Left lobe of liver (tissue), 2 donors: ENCODE measurements at places on chromosomes 12 and 14.

DNA sequence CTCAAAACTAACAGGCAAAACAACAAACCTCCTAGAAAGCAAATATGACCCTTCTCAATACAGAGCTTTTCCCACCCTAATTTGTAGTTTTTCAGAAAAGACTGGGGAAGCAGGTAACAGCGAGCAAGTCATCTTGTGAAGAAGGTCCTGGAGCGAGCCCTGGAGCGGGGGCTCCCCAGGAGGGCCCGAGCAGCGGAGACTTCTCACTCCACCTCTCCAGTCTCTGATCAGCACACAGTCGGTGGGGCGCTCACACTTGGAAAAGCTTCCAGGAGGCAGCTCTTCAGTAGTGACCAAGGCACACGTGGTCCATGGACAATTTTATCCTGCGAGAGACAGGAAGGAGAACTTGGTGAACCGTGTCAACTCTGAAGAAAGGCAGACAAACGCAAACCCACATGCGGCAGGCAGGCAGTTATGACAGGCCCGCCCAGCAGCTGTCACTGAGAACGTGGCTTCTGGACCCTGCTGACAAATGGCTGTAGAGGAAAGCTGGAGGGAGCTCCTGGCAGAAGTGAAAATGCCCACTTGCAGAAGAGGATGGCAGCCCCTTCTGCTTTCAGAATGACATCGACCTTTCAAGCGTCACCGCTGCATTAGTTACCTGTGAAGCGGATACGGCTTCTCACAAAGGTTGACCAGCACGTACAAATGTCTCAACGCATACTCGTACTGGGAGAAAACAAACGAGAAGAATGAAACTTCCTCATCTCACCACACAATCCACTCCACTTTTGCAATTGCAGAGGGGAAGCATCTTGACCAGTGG, 44.2 kb downstream of the LGMN start:
- no peak for DNase-seq

DNA sequence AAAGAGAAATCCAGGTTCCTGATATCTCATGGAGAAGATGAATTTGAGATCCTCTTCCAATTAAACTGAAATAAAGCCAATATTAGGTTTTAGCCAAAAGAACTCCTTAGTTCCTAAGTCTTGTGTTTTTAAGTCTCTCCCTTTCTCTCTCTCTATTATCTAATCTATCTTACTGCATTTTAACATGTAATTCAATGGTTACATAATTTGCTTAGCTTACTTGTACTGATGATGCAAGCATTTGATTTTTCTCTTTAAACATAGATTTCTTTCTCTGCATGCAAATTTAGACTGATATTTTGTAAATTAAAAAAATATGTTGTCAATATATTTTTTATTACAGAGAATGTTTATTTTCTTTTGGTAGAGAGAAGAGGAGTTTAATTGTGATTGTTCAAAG, 78.2 kb downstream of the MIPOL1 start:
- no peak for DNase-seq

- DNase-seq, result no peak
Measured at GRCh38 chr14:97407701-97408407, 610.7 kb downstream of the VRK1 start.

DNA sequence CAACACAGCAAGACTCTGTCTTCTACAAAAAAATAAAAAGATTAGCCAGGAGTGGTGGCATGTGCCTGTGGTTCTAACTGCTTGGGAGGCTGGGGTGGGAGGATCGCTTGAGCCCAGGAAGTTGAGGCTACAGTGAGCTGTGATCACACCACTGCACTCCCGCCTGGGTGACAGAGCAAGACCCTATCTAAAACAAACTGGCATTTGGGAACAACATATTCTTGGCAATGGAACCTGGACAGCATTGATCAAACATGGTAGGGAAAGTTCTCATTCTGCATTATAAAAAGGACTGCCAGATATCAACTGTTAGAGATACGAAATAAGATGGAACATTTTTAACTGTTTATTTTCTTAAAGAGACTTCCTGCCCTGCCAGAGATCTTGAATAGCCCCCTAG, 81.5 kb downstream of the PPP2R5C start:
- no peak for DNase-seq

- peak; percentile 70 for DNase-seq
Measured at GRCh38 chr14:37466623-37467088, 128.4 kb downstream of the FOXA1 start.

DNA sequence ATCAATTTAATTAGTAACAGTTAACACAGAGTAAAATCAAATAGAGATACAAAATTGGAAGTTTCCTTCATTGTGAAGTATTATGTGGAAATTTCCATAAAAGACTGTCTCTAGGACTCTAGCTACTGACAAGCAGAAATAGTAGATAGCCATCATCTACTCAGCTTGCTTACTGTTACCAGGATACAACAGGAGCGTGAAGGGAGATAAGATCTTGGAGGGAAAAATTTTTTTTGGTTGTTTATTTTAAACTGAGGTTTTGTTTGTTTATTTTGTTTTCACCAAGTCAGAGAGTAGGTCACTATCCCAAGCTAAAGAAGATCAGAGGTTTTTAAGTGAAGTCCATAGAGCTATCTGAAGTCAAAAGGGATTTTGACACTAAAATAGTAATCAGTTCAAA, 861.3 kb upstream of the MGAT4C start:
- DNase-seq, result no peak

- no peak for DNase-seq
Measured at GRCh38 chr12:11014234-11014633, 8.2 kb downstream of the TAS2R19 start.

GRCh38 chr12:108630481-108631207, 3.0 kb downstream of the SELPLG start:
- DNase-seq, result no peak

DNA sequence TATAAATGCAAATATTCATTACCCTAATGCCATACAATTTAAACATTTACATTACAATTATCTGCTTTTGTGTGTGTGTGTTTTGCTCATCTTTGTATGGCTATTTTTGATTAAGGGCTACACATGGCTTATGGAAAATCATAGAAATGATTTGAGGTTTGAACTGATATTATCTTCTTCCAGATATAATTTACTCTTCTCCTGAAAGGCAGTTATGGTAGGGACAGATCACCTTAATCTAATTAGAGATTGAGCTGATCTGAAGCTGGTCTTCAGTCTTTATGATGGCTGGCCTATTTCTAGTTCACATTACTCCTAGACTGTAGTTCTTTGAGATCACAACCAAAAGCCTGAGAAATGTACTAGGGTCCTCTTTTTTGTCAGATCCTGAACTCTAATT, 15.6 kb downstream of the ABHD12B start:
- no peak for DNase-seq

- DNase-seq, result no peak
Measured at GRCh38 chr14:53461858-53462257, 308.7 kb upstream of the DDHD1 start.

DNA sequence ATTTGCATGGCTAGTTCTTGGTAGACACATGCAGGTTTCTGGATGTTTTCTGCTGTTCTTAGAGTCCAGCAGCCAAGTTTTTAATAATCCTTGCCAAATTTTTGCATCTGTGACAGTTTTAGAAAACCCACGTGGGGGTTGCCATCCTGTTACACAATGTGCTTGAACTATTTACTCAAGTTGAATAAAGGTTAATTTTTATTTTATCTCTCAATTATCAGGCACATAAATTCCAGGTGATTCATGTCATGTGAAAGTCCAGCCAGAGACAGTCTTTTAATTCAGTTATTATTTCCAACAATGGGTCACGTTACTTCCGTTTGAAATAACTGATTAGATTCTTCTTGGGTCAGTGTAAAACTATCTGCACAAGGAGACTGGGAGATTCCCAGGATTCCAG, 15.7 kb downstream of the MYRFL start:
- DNase-seq, result no peak

DNA sequence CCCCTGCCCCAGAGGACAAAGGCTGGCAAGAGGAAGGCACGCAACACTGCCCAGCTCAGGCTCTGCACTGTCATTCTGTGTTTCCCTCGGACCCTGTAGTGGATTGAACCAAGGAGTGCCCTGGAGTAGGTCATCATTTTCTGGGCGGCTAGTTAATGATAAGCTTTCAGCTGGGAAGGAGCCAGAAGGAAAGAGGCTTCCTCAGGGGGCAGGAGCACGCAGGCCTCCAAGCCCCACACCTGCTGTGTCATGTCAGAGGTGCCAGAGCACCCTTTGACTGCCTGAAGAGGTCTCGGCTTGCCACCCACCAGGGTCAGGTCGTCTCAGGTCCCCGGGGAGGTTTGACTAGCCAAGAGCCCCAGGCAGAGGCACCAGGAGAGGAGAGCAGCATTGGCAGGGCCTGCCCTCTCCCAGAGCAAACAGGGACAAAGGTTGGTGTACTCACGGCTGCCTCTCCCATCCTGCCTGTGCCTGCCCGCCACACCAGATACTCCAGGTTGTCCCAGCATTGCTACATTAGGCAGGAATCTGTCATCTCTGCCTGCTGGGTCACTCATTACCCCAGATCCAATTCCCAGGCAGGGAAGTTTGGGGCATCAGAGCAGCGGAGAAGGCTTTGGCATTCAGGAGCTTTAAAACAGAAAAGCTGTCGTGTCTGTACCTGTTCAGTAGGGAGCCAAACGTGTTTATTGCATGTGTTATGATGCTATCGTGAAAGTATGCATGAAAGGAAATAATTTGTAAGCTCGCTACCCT, 33.5 kb upstream of the ATP2A2 start:
- peak; percentile 96 for DNase-seq

DNA sequence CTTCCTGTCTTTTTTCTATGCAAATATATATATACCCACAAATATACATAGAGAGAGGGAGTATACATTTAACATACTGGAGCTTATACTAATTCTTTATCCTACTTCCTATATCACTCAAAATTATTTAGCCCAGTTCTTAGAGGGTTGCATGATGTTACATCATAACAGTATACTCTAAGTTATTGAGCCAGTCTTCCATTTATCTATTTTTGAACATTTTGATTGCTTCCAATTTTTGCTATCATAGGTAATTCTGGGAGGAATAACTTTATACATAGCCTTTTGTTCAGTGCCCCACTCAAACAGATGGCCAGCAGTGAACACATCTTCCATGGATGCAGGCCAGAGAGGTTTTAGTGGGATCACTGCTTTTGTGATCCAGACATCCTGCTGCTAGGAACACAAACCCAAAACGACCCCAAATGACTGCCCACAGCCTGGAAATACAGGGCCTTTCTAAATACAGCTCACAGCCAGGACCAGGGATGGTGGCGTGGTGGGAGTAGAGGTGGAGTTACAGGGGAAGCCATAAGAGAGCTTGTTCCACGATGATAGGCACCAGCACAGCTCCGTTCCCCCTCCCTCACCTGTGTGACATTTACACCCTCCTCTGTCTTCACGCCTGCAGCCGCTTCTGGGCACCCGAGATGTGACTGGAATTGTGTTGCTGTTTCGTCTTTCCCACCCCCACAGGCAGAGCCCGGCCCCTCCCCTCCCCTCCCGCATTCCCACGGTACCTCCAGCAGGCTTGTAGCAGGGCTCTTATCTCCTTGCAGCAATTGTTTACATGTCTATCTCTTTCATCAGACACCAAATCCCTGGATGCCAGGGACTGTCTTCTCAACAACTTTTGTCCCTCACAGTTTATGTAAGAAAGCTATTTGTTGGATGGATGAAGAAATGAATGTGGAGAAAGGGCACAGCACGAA, 30.7 kb upstream of the HDAC7 start:
- DNase-seq, result no peak

DNA sequence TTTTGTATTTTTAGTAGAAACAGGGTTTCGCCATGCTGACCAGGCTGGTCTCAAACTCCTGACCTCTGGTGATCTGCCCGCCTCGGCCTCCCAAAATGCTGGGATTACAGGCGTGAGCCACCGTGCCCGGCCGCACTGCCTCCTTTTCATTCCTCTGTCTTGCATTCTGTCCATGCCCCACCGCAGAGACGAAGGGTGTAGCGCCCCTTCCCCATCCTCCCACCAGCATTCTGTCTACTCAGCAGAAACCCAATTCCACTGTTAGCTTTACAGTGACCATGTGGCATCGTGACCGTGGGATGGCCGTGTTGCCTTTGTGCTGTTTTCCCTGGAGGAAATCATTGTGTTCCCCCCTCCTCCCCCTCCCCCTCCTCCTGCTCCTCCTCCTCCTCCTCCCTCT, 10.3 kb downstream of the TEX22 start:
- DNase-seq, result no peak

- no peak for DNase-seq
Measured at GRCh38 chr14:62308891-62309290, 546.7 kb downstream of the SNAPC1 start.

DNA sequence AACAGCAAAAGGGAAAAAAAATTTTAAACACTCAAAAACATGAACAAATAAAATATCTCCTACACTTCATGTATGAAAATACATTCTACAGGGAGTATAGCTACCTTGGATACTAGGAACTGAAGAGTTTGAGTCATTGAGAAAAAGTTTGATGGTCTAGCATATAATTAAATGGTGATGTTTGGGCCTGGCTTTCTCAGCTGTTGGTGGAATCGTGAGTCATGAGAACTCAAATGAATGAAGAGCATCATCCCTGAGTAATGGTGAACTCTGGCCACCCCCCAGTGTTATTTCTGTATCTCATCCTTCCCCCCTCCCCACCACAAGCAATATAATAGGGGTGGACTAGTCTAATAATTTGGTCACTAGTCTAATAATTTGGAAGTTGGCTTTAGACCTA, 6.7 kb upstream of the SLC6A15 start:
- no peak for DNase-seq

- no peak for DNase-seq
Measured at GRCh38 chr12:31820832-31821231, 92.0 kb upstream of the AMN1 start.

GRCh38 chr12:129606239-129606638, 297.6 kb downstream of the TMEM132D start:
- DNase-seq, result no peak

DNA sequence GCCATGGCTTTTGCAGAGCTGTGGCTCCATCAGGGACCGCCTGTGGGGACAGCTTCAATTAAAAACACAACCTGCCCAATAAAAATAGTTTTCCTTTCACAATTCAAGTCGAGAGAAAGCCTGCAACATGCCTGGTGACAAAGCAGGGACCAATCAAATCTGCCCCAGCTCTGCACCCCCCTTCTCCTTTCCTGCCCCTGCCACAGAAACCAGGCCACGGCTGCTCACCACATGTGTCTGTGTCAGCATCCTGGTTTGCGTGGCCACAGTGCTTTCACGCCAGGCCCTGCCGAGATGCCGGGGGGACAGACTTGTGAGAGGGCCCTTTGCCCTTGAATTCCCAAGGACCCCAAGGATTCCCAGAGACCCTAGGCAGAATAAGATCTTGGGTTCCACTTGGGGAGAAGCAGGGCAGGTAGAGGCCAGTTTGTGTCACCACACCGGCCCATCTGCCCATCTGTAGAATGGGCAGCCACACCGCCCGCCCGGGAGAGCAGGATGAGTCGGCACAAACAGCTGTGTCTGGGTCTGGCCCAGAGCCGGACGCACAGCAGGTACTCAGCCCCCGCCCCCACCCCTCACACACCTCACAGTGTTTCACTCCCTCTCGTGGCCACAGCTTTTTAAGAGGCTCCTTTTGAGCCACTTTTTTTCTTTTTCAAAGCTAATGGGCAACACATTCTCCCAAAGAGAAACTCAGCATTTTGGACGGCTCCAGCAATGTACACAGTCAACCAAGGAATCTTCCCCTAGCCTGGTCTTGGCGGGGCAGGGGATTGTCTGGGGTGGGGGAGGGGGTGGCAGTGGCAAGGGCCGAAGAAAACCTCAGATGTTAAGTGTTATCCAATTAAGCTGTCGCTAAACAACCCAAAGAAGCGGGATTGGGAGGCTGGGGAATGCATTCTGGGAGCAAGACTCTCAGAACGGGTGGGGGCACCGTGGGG, 41.5 kb downstream of the BCL11B start:
- no peak for DNase-seq

GRCh38 chr14:37889087-37889486, 293.7 kb downstream of the TTC6 start:
- DNase-seq, result peak; percentile 50
